ENCODE measurements at places on chromosomes 5 and 9.

- no peaks in the 10 kb centered on the region for H3K27me3 ChIP-seq
- no peak overlapping the region for H3K4me3 ChIP-seq
- DNase-seq: no peak
- H3K27ac ChIP-seq: no peak overlapping the region
- H3K4me1 ChIP-seq: no peaks in the 10 kb centered on the region
Measured at GRCh38 chr5:127410959-127411358, 106.5 kb upstream of the PRRC1 start.

DNA sequence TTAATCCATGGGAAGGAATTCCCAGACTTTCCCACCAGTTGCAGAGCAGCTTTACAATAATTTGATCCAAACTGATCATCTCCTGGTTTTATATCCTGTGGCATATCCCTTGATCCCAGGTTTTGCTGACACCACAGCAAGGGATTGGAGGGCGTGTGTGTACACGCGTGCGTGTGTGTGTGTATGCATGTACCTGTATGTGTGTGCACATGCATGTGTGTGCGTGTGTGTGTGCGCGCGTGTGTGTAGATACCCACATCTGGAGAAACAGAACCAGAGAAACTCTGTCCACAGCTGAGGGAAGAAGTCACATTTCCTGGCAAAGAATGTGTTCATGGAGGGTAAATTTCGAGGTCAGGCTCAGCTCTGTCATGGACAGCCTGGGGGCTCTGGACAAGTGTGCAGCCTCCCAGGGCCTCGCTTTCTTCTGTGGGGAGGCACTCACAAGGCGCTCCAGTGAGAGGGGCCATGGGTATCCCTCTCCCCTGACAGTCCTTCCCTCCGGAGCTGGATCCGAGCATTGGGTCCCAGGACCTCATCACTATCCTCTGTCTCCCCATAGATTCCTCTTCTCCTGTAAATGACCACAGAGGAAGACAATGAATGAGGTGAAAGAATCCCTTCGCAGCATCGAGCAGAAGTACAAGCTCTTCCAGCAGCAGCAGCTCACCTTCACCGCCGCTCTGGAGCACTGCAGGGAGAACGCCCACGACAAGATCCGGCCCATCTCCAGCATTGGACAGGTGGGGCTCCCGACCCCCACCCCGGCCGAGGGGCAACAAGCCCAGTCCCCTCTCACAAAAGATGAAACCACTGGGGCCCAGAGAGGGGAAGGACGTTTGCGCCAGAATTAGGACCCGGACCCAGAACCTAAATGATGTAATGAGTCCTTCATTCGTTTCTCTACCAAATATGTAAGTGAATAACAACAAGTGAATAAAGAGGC lies 4.9 kb downstream of the SPACA9 start:
- no peak overlapping the region for H3K27ac ChIP-seq
- H3K4me1 ChIP-seq: no peaks in the 10 kb centered on the region
- H3K36me3 ChIP-seq: no peaks in the 10 kb centered on the region
- DNase-seq: no peak
- H3K4me3 ChIP-seq: no peak overlapping the region

GRCh38 chr9:97627624-97628023 lies 5.5 kb downstream of the TSTD2 start:
- no peaks in the 10 kb centered on the region for H3K4me1 ChIP-seq
- no peak overlapping the region for H3K4me3 ChIP-seq
- H3K27me3 ChIP-seq: no peaks in the 10 kb centered on the region
- H3K36me3 ChIP-seq: peaks cover 44% of the 10 kb centered on the region

GRCh38 chr9:69178583-69179011 lies 4.5 kb downstream of the TJP2 start:
- H3K36me3 ChIP-seq: no peaks in the 10 kb centered on the region
- no peak overlapping the region for H3K4me3 ChIP-seq
- no peak overlapping the region for H3K27ac ChIP-seq
- peaks cover 20% of the 10 kb centered on the region for H3K27me3 ChIP-seq

- DNase-seq: no peak
- H3K27ac ChIP-seq: no peak overlapping the region
- H3K27me3 ChIP-seq: no peaks in the 10 kb centered on the region
- no peaks in the 10 kb centered on the region for H3K4me1 ChIP-seq
- H3K36me3 ChIP-seq: peaks cover 39% of the 10 kb centered on the region
Measured at GRCh38 chr9:100449420-100449819, 22.5 kb downstream of the MSANTD3 start.

DNA sequence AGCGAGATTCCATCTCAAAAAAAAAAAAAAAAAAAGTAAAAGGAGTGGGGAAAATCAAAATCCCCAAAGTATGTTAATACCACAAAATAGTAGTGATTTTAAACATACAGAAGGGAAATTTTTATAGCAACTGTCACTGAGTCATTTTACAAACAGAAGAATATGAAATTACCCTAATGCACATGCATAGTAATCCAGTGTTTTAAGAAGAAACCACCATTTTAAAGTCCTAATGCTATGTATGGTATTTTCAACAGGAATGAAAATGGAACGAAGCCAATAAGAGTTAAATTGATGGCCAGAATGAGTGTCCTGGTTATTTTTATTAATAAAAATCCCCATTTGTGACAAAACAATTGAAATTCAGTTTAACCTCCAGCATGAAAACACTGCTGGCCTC lies 26.7 kb upstream of the NXNL2 start:
- H3K27me3 ChIP-seq: no peaks in the 10 kb centered on the region
- H3K4me1 ChIP-seq: no peaks in the 10 kb centered on the region
- H3K27ac ChIP-seq: no peak overlapping the region
- DNase-seq: no peak
- no peaks in the 10 kb centered on the region for H3K36me3 ChIP-seq

- H3K4me3 ChIP-seq: no peak overlapping the region
- H3K27ac ChIP-seq: no peak overlapping the region
- no peaks in the 10 kb centered on the region for H3K4me1 ChIP-seq
Measured at GRCh38 chr9:82188817-82189216, 200.2 kb downstream of the SPATA31D1 start.

DNA sequence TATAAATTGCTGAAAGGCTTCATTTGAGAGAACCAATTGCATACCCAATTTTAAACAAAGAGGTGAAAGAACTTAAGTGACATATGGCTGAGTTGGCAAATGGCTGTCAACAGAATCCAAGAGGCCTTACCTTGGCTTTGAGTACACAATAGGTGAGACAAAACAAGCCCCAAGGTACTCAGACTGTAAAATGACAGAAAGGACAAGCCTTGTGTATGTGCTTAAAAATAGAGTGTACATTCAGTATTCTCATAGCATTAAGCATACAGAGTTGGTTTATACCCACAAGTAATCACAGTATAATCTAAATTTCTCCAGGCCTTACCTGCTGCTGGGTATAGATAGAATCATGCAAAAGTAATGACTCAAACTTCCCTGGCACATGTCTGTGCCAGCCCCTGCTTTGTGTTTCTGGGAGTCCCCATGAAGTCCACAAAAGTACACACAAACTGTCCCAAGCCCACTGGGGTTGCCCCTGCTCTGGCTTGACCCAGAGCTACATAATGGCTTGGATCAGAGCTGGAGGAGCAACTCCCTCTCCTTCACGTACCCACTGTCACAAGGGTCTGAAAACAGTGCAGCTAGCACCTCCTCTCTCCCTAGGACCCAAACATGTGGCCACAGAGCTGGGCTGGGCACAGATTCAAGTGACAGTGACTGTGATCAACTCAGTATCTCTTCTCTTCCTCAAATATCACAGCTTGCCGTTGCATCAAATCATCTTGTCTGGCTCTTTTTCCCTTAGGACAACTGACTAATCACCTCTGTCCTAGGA lies 250.8 kb downstream of the ENC1 start:
- DNase-seq: no peak
- no peaks in the 10 kb centered on the region for H3K27me3 ChIP-seq
- H3K4me1 ChIP-seq: peaks cover under 1% of the 10 kb centered on the region
- no peaks in the 10 kb centered on the region for H3K36me3 ChIP-seq

GRCh38 chr9:93132946-93133680 lies 938 bp downstream of the NINJ1 start:
- H3K36me3 ChIP-seq: no peaks in the 10 kb centered on the region
- H3K27me3 ChIP-seq: peaks cover 10% of the 10 kb centered on the region
- H3K4me1 ChIP-seq: peaks cover 8% of the 10 kb centered on the region
- no peak overlapping the region for H3K27ac ChIP-seq
- H3K4me3 ChIP-seq: peak overlapping the region; percentile 82

GRCh38 chr5:83715236-83716065 lies 5.2 kb downstream of the HAPLN1 start:
- no peaks in the 10 kb centered on the region for H3K4me1 ChIP-seq
- no peak overlapping the region for H3K4me3 ChIP-seq
- H3K27ac ChIP-seq: no peak overlapping the region
- H3K27me3 ChIP-seq: peaks cover 10% of the 10 kb centered on the region
- no peaks in the 10 kb centered on the region for H3K36me3 ChIP-seq
- no peak for DNase-seq

- no peak overlapping the region for H3K27ac ChIP-seq
- H3K4me3 ChIP-seq: no peak overlapping the region
- H3K36me3 ChIP-seq: no peaks in the 10 kb centered on the region
- H3K4me1 ChIP-seq: no peaks in the 10 kb centered on the region
- no peak for DNase-seq
- H3K27me3 ChIP-seq: no peaks in the 10 kb centered on the region
Measured at GRCh38 chr9:74147906-74148305, 349.2 kb upstream of the RORB start.

DNA sequence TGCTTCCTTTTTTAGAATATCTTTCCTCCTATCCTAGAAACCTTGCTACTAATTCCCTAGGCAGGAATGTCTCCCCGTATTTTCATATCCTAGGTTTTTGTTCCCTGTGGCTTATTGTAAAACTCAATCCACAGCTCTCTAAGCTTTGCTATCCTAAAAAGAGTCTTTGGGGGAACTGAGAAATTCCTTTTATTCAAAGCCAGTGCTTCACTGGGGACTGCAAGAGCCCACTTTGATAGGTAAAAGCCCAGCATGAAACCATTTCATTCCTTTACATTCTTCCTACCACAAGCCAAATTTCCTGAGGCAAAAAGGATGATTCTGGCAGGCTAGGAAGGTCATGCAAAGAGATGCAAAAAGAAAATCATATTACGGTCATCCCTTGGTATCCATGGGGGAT lies 5.8 kb upstream of the HACD4 start:
- no peaks in the 10 kb centered on the region for H3K27me3 ChIP-seq
- peaks cover 3% of the 10 kb centered on the region for H3K4me1 ChIP-seq
- no peak overlapping the region for H3K27ac ChIP-seq
- H3K4me3 ChIP-seq: no peak overlapping the region

DNA sequence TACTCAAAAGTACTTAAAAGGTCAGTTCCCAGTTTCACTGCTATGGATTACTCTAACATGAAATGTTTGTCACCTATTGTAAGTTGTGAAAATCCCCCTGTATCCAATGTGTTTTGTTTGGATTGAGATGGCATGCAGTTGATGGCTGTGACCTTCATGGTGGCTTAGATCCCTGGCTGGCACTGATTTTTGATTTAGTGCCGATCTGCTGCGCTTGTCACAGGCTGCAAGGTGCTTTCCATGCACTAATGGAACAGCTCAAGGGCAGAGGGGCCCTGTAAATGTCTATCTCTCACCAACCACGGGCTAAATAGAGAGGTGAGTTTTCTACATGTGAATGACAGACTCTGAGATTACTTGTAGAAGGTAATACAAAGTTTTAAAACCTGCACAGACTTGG lies 69.8 kb upstream of the WDR41 start:
- H3K27me3 ChIP-seq: peaks cover 38% of the 10 kb centered on the region
- no peak for DNase-seq
- no peak overlapping the region for H3K27ac ChIP-seq
- no peak overlapping the region for H3K4me3 ChIP-seq
- no peaks in the 10 kb centered on the region for H3K36me3 ChIP-seq
- H3K4me1 ChIP-seq: no peaks in the 10 kb centered on the region

DNA sequence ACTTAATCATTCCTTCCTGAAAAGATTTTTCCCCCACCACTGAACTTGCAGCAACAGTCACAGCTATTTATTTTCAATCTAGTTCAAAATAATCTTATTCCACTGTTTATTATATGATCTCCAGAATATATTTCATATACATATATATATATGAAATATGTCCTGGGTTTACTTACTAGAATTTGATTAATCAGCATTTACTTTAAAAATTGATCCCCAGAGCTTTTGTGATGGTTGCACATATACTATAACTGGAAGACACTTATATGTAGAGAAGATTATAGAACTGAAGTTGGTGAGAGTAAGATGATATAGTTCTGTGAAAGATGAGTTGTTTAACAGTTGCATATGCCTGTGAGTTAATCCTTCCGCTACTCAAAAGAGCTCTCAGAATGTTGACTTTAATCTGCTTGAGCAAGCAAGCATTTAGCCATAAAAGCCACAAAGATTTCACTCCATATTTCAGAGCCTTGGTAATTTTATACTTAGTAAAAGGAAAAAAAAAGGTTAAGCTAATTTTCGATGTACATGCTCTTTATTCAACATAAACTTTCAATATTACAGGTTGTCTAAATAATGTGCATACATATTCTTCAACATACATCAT lies 399.3 kb upstream of the CDH9 start:
- H3K36me3 ChIP-seq: no peaks in the 10 kb centered on the region
- no peak overlapping the region for H3K4me3 ChIP-seq
- H3K27ac ChIP-seq: no peak overlapping the region
- H3K4me1 ChIP-seq: no peaks in the 10 kb centered on the region

GRCh38 chr5:9655641-9656040 lies 25.5 kb upstream of the TAS2R1 start:
- H3K4me3 ChIP-seq: no peak overlapping the region
- H3K27ac ChIP-seq: no peak overlapping the region
- DNase-seq: no peak
- no peaks in the 10 kb centered on the region for H3K36me3 ChIP-seq
- no peaks in the 10 kb centered on the region for H3K4me1 ChIP-seq

Measured in endodermal cell (in vitro differentiated cells).